ENCODE measurements at places on chromosomes 7 and 10. TPM values are rescaled to one million over a fixed set of nuclear protein-coding genes. Genes with fewer than 3 reads are reported as not detected.

VAX1 gene
- total RNA-seq: not detected

HOXA2 gene
- not detected for total RNA-seq

LYZL2 gene
- total RNA-seq: not detected

ASCC1 gene
- 43.2 TPM for total RNA-seq

IL15RA gene
- 31.4 TPM for total RNA-seq

GRM3 gene
- total RNA-seq: not detected

CALHM1 gene
- not detected for total RNA-seq

CCDC126 gene
- 5.8 TPM for total RNA-seq

OIT3 gene
- total RNA-seq: not detected

CREB5 gene
- not detected for total RNA-seq

SLC29A4 gene
- total RNA-seq: 0.25 TPM

LIPN gene
- total RNA-seq: not detected

OR2A12 gene
- not detected for total RNA-seq

ATG9B gene
- 6.3 TPM for total RNA-seq

GCK gene
- 1.4 TPM for total RNA-seq

All from activated CD8-positive, alpha-beta memory T cell treated with anti-CD3 and anti-CD28 coated beads for 36 hours (primary cell).